ENCODE measurements at places on chromosomes 4 and X. TPM values are rescaled to one million over a fixed set of nuclear protein-coding genes. Genes with fewer than 3 reads are reported as not detected.

DNA sequence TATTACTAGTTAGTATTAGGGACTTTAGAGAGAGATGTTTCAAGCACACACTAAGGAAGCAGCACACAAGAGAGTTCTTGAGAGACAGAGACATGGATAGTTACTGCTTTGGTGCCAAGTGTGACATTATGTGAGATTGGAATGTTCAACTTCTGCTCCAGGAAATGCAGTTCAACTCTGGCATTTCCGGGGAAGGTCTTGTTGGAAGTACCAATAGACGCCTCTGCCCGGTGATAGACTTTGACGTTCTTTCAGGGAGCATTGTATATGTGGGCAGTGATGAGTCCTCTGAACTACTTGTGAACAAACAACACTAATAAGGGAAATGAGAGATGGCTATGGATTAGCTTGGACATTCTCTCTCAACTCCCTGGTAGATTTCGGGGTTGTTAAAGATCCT lies 638.1 kb upstream of the BOD1L1 start:
- H3K27ac ChIP-seq: no peak overlapping the region
- no peak overlapping the region for H3K4me3 ChIP-seq
- H3K4me1 ChIP-seq: no peaks in the 10 kb centered on the region
- H3K36me3 ChIP-seq: no peaks in the 10 kb centered on the region
- DNase-seq: no peak

LEF1 gene
- 1.1 TPM for total RNA-seq

SPANXA1 gene
- not detected for total RNA-seq

DNA sequence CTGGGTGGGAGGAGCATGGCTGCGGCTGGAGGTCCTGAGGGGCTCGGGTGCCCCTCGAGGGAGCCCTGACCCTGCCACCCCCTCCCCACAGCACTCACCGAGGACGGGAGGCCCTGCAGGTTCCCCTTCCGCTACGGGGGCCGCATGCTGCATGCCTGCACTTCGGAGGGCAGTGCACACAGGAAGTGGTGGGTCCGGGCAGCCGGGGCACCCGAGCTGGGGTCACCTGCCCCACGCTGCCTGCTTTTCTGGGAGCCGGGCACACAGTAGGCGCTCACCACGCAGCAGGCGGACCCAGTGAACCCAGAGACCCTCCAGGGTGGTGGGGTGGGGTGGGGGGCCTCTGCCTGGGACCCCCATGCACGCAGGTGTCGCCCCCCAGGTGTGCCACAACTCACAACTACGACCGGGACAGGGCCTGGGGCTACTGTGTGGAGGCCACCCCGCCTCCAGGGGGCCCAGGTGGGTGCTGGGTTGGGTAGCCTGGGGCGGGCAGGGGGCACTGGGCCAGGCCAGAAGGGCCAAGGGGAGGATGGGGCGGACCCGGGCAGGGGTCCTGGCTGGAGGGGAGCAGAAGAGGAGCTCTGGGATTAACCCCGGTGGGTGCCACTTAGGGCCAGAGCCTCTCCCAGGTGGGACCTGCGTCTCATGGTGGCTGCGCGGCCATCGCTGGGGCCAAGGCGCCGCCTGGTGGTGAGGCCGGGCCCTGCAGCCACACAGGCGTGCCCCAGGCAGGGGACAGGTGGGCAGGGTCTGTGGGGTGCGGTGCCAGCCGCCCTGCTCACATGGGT lies 1.4 kb downstream of the HGFAC start:
- no peaks in the 10 kb centered on the region for H3K27me3 ChIP-seq
- no peaks in the 10 kb centered on the region for H3K36me3 ChIP-seq
- DNase-seq: peak; percentile 90

DCAF4L1 gene
- total RNA-seq: 0.18 TPM

- no peak overlapping the region for H3K27ac ChIP-seq
- H3K36me3 ChIP-seq: no peaks in the 10 kb centered on the region
- no peak overlapping the region for H3K4me3 ChIP-seq
- H3K4me1 ChIP-seq: no peaks in the 10 kb centered on the region
Measured at GRCh38 chr4:176406736-176407135, 87.0 kb downstream of the SPCS3 start.

GRCh38 chr4:48212165-48212564 lies 57.5 kb downstream of the TEC start:
- no peaks in the 10 kb centered on the region for H3K36me3 ChIP-seq
- no peak overlapping the region for H3K4me3 ChIP-seq
- H3K27me3 ChIP-seq: no peaks in the 10 kb centered on the region
- no peaks in the 10 kb centered on the region for H3K4me1 ChIP-seq
- no peak overlapping the region for H3K27ac ChIP-seq
- DNase-seq: no peak

GAGE13 gene
- not detected for total RNA-seq

PLP2 gene
- total RNA-seq: 1.2 TPM

- no peak overlapping the region for H3K4me3 ChIP-seq
- no peak overlapping the region for H3K27ac ChIP-seq
Measured at GRCh38 chr4:61772126-61772525, 572.0 kb downstream of the ADGRL3 start.

IBSP gene
- total RNA-seq: not detected

CLCN4 gene
- total RNA-seq: 3.7 TPM

- no peak for DNase-seq
- peaks cover 2% of the 10 kb centered on the region for H3K4me1 ChIP-seq
- no peak overlapping the region for H3K27ac ChIP-seq
- H3K27me3 ChIP-seq: no peaks in the 10 kb centered on the region
- H3K36me3 ChIP-seq: peaks cover 34% of the 10 kb centered on the region
- H3K4me3 ChIP-seq: no peak overlapping the region
Measured at GRCh38 chr4:1302159-1302558, 12.5 kb downstream of the MAEA start.

GRCh38 chr4:117949621-117950020 lies 84.7 kb upstream of the NDST3 start:
- DNase-seq: no peak
- H3K4me1 ChIP-seq: no peaks in the 10 kb centered on the region
- no peaks in the 10 kb centered on the region for H3K36me3 ChIP-seq
- H3K4me3 ChIP-seq: no peak overlapping the region

GRCh38 chr4:73599182-73599581 lies 21.1 kb downstream of the RASSF6 start:
- no peaks in the 10 kb centered on the region for H3K36me3 ChIP-seq
- no peaks in the 10 kb centered on the region for H3K27me3 ChIP-seq
- peak overlapping the region; percentile 19 for H3K4me3 ChIP-seq
- peak overlapping the region; percentile 42 for H3K27ac ChIP-seq
- H3K4me1 ChIP-seq: no peaks in the 10 kb centered on the region

- H3K36me3 ChIP-seq: no peaks in the 10 kb centered on the region
- H3K27me3 ChIP-seq: no peaks in the 10 kb centered on the region
- DNase-seq: no peak
- peaks cover 3% of the 10 kb centered on the region for H3K4me1 ChIP-seq
Measured at GRCh38 chr4:36385951-36386571, 104.6 kb downstream of the DTHD1 start.

COX7B2 gene
- not detected for total RNA-seq

DNA sequence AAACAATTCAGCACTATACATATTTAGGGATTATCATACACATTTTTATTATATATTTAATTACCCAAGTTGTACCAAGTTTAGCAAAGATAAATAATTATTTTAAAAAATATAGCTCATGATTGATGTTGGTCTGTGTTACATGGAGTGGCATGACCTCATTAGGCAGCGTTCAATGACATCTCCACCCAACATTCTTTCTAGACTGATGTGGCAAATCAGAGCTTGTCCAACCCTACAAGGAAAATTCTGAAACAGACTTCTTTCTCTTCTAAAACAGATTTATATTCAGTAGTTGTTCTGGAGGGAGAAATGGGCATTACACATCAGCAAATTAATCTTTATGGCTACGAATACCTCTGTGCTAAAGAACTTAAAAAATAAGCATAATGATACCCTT lies 189.7 kb downstream of the PDGFC start:
- H3K27ac ChIP-seq: no peak overlapping the region
- no peak overlapping the region for H3K4me3 ChIP-seq
- no peaks in the 10 kb centered on the region for H3K27me3 ChIP-seq

GRCh38 chr4:11072999-11073398 lies 355.7 kb downstream of the HS3ST1 start:
- H3K4me1 ChIP-seq: peaks cover 9% of the 10 kb centered on the region
- no peak for DNase-seq
- no peak overlapping the region for H3K27ac ChIP-seq
- no peaks in the 10 kb centered on the region for H3K27me3 ChIP-seq
- H3K4me3 ChIP-seq: no peak overlapping the region

GRCh38 chrX:41720125-41720779 lies 3.7 kb upstream of the GPR82 start:
- H3K36me3 ChIP-seq: peaks cover 6% of the 10 kb centered on the region
- no peak overlapping the region for H3K4me3 ChIP-seq
- no peak overlapping the region for H3K27ac ChIP-seq

FHDC1 gene
- 10.3 TPM for total RNA-seq

DNA sequence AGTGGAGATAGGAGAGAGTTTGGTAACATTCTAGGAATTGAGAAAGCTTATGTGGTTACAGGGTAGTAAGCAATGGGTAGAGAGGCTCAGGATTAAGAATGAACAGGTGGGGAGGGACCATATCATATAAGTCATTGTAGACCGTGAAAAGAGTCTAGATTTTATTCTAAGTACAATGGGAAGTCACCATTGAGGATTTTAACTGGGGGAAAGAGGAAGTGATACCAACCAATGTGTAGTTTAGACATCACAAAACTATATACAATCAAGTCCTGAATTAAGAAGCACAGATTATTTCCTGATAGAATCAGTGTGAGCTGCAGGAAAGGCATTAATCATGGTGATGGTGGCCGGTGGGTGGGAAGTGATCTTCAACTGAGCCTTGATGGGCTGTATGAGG lies 178.3 kb upstream of the ZIC3 start:
- no peaks in the 10 kb centered on the region for H3K36me3 ChIP-seq
- no peak overlapping the region for H3K27ac ChIP-seq
- H3K4me3 ChIP-seq: no peak overlapping the region
- no peaks in the 10 kb centered on the region for H3K4me1 ChIP-seq
- H3K27me3 ChIP-seq: no peaks in the 10 kb centered on the region

- H3K4me1 ChIP-seq: no peaks in the 10 kb centered on the region
- DNase-seq: no peak
- H3K4me3 ChIP-seq: no peak overlapping the region
- no peaks in the 10 kb centered on the region for H3K36me3 ChIP-seq
- no peaks in the 10 kb centered on the region for H3K27me3 ChIP-seq
Measured at GRCh38 chr4:15926486-15926885, 12.1 kb downstream of the FGFBP1 start.

DCX gene
- total RNA-seq: 0.66 TPM

KIAA1210 gene
- not detected for total RNA-seq
